CD4-positive, CD25-positive, alpha-beta regulatory T cell (primary cell): ENCODE measurements at places on chromosomes 6 and 20. TPM values are rescaled to one million over a fixed set of nuclear protein-coding genes. Genes with fewer than 3 reads are reported as not detected.

CDKN1A gene
- 115 TPM for total RNA-seq

ZC2HC1B gene
- not detected for total RNA-seq

RUNX2 gene
- total RNA-seq, result 30.0 TPM

SLC32A1 gene
- not detected for total RNA-seq

RAET1G gene
- total RNA-seq, result 0.76 TPM

CRISP2 gene
- not detected for total RNA-seq

ATXN1 gene
- total RNA-seq, result 191 TPM

SLC22A3 gene
- total RNA-seq, result 0.67 TPM
